ENCODE measurements at places on chromosomes 3 and 15. TPM values are rescaled to one million over a fixed set of nuclear protein-coding genes. Genes with fewer than 3 reads are reported as not detected.
A peak's percentile ranks its signal among the peaks of the same experiment; 100 is the strongest.

Gene RPS27L
- 158 TPM for total RNA-seq

Gene ACAP2
- total RNA-seq, result 55.7 TPM

Gene WDR93
- not detected for total RNA-seq

Gene CISH
- 307 TPM for total RNA-seq

Gene GRM7
- not detected for total RNA-seq

Gene ANKRD28
- total RNA-seq, result 35.3 TPM

Gene SLC22A13
- total RNA-seq, result 0.31 TPM

Gene TMCO5A
- not detected for total RNA-seq

Gene NXPE3
- total RNA-seq, result 20.9 TPM

Gene LINGO1
- not detected for total RNA-seq

Gene IQGAP1
- total RNA-seq, result 155 TPM

Gene COL8A1
- not detected for total RNA-seq

Gene PIK3CB
- 13.4 TPM for total RNA-seq

Gene RGMA
- not detected for total RNA-seq

DNA sequence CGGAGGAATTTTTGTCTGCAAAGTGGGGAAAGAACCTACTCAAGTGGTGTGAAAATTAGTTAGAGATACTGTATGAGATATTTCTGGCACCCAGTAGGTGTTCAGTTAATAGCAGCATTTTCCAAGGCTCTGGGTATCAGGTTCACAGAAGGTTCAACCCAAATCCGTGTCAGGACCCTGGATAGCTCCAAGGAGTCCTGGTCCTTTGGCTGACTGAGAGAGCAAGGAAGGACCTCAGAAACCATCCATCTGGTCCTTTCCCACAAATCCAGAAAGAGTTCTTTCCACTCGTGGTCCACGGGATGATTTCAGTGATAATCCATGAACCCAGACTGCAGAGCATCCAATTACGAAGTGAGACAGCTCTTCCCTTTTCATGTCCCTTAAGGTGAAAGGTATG, 51.4 kb downstream of the SLC6A11 start:
- no peak overlapping the region for H3K4me3 ChIP-seq
- no peaks in the 10 kb centered on the region for H3K36me3 ChIP-seq
- H3K4me1 ChIP-seq, result no peaks in the 10 kb centered on the region
- no peak overlapping the region for H3K27ac ChIP-seq
- DNase-seq, result peak; percentile 4

DNA sequence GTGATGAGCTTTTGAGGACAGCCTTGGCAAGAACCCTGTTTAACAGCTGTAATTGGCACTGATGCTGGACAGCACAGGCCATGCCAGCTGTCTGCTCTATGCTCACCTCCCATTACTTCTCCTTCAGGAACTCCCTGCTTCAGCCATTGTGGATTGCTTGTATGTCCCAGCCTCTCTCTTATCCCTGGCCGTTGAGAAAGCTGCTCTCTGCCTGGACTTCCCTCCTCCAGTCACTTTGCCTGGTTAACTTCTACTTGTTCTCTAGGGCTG, 444.5 kb downstream of the EPHB1 start:
- no peak overlapping the region for H3K4me3 ChIP-seq
- no peaks in the 10 kb centered on the region for H3K36me3 ChIP-seq
- DNase-seq, result no peak

GRCh38 chr3:178437236-178437635, 99.0 kb upstream of the KCNMB2 start:
- no peaks in the 10 kb centered on the region for H3K4me1 ChIP-seq
- no peaks in the 10 kb centered on the region for H3K36me3 ChIP-seq
- H3K27me3 ChIP-seq, result peaks cover 2% of the 10 kb centered on the region
- DNase-seq, result no peak

DNA sequence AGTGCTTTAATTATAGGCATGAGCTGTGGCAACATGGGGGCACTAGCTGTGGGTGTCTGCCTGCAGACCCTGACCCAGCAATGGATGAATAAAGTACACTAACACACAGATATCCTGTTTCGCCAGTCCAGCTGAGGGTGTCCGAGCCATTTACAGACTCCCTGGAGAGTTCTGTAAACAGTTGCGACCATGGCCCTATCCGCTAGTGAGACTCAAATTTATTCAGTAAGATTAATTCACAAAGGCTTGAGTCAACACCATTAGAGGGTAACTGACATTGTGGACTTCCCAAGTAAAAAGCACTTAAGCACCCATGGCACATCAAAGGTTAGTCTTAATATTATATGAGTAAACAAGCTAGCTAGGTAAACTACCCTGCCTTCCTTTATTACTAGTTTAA, 161.6 kb downstream of the TBL1XR1 start:
- H3K27ac ChIP-seq, result no peak overlapping the region
- no peaks in the 10 kb centered on the region for H3K27me3 ChIP-seq
- DNase-seq, result no peak

- H3K27ac ChIP-seq, result no peak overlapping the region
- H3K4me1 ChIP-seq, result no peaks in the 10 kb centered on the region
- no peaks in the 10 kb centered on the region for H3K36me3 ChIP-seq
- DNase-seq, result no peak
Observed at GRCh38 chr15:77667338-77668234, 34.9 kb upstream of the LINGO1 start.

GRCh38 chr3:43998836-43999727, 242.6 kb upstream of the TOPAZ1 start:
- peak; percentile 19 for DNase-seq
- H3K36me3 ChIP-seq, result peaks cover 3% of the 10 kb centered on the region
- peaks cover 38% of the 10 kb centered on the region for H3K4me1 ChIP-seq
- peaks cover 68% of the 10 kb centered on the region for H3K27me3 ChIP-seq
- peak overlapping the region; percentile 45 for H3K4me3 ChIP-seq

GRCh38 chr15:84666373-84666772, 8.4 kb upstream of the NMB start:
- peak overlapping the region; percentile 63 for H3K27ac ChIP-seq
- no peaks in the 10 kb centered on the region for H3K27me3 ChIP-seq
- no peak overlapping the region for H3K4me3 ChIP-seq

- no peaks in the 10 kb centered on the region for H3K36me3 ChIP-seq
- no peak overlapping the region for H3K27ac ChIP-seq
- no peak for DNase-seq
Observed at GRCh38 chr3:125605756-125606155, 10.5 kb upstream of the OSBPL11 start.

- H3K4me1 ChIP-seq, result peaks cover 4% of the 10 kb centered on the region
- no peak overlapping the region for H3K27ac ChIP-seq
- H3K4me3 ChIP-seq, result no peak overlapping the region
- no peak for DNase-seq
Observed at GRCh38 chr3:4322635-4323034, 19.5 kb downstream of the SETMAR start.

DNA sequence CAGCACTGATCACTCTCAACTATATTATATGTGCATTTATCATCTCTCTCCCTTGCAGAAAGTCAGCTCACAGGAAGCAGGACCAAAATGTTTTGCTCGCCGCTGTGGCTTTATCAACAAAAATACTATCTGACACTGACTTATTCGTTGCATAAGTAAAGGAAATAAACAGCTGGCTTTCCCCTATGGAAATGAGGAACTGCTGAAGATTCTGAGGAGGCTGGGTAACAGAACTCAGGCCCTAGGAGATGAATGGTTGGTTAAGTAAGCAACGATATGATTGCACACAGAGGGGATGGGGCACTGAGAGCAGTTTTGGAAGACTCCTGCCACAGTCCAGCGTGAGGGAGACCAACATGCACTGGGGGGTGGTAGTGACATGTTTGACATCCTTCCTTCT, 181.1 kb downstream of the STT3B start:
- no peaks in the 10 kb centered on the region for H3K4me1 ChIP-seq
- no peaks in the 10 kb centered on the region for H3K27me3 ChIP-seq
- no peak overlapping the region for H3K4me3 ChIP-seq
- no peak for DNase-seq
- H3K27ac ChIP-seq, result no peak overlapping the region

DNA sequence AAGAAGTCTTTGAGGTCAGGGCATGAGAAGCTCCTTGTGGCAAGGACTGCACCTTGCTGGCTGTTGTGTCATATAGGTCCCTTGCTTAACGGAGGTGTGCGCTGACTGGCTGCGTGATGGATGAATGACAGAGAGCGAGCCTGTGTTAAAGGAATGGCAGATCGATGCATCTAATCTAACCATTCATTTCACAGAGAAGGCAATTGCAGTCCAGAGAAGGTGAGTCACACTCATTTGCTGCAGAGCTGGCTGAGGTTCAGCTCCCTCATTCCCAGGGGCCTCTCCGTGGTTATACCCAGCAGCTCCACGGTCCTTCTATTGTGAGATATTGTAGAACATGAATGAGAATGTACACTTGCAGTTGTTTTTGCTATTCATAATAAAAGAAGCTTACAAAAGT, 289.3 kb downstream of the EPHB1 start:
- no peak overlapping the region for H3K27ac ChIP-seq
- no peaks in the 10 kb centered on the region for H3K4me1 ChIP-seq
- no peaks in the 10 kb centered on the region for H3K36me3 ChIP-seq
- H3K27me3 ChIP-seq, result no peaks in the 10 kb centered on the region
- no peak for DNase-seq
- H3K4me3 ChIP-seq, result no peak overlapping the region

DNA sequence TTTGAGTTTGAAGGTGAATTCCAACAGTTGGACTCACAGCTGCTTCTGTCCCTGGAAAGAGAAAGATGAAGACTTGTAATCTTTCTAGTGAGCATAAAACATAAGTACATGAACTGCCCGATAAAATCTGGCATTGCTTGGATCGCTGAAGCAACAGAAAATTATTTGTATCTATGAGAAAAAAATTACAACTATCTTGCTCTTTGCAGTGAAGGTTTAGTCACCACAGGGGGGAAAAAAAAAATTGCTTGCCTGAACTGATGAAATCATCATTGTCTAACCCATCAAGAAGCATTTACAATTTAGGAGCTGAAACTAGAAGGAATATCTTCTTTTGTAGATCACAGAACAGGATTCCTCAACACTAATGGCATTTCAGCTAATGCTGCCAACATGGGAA, 20.0 kb downstream of the TMEM207 start:
- peaks cover 2% of the 10 kb centered on the region for H3K4me1 ChIP-seq
- H3K27ac ChIP-seq, result no peak overlapping the region
- no peaks in the 10 kb centered on the region for H3K36me3 ChIP-seq

- H3K36me3 ChIP-seq, result peaks cover 19% of the 10 kb centered on the region
- DNase-seq, result peak; percentile 51
- peaks cover 40% of the 10 kb centered on the region for H3K4me1 ChIP-seq
- H3K27ac ChIP-seq, result peak overlapping the region; percentile 94
- no peaks in the 10 kb centered on the region for H3K27me3 ChIP-seq
Observed at GRCh38 chr15:64430000-64430735, 30.2 kb upstream of the ZNF609 start.

- H3K4me1 ChIP-seq, result no peaks in the 10 kb centered on the region
- H3K36me3 ChIP-seq, result no peaks in the 10 kb centered on the region
- no peak overlapping the region for H3K27ac ChIP-seq
- H3K27me3 ChIP-seq, result no peaks in the 10 kb centered on the region
Observed at GRCh38 chr3:84904816-84905555, 53.8 kb upstream of the CADM2 start.

- no peak for DNase-seq
- H3K4me1 ChIP-seq, result no peaks in the 10 kb centered on the region
- H3K27ac ChIP-seq, result no peak overlapping the region
- H3K27me3 ChIP-seq, result peaks cover 5% of the 10 kb centered on the region
- no peaks in the 10 kb centered on the region for H3K36me3 ChIP-seq
Observed at GRCh38 chr3:41050144-41050543, 149.2 kb upstream of the CTNNB1 start.

DNA sequence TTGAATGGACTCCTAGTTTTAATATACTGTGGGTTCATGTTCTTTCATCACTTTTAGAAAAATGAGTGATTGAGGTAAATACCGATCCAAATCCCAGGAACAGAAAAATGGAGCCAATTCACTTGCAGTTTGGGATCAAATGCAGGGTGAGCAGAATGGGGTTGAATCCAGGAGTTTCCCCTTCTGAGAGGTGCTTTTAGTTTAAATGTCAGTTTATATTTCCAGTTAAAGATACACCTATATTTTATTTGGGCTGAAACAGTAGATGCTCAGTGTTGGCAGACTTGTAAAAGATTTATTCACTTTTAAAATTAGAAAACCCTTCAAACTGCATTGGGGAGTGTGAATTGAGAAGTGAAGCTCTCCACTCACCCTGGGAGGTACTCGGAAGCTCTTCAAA, 2.6 kb downstream of the TRIM71 start:
- DNase-seq, result no peak
- H3K27ac ChIP-seq, result no peak overlapping the region

- peak; percentile 42 for DNase-seq
- H3K27me3 ChIP-seq, result peaks cover 1% of the 10 kb centered on the region
- H3K4me1 ChIP-seq, result peaks cover 48% of the 10 kb centered on the region
- peak overlapping the region; percentile 93 for H3K27ac ChIP-seq
- no peaks in the 10 kb centered on the region for H3K36me3 ChIP-seq
Observed at GRCh38 chr15:50261981-50262380, 3.5 kb downstream of the HDC start.

GRCh38 chr15:31001702-31002101, 10.3 kb upstream of the MTMR10 start:
- H3K27me3 ChIP-seq, result peaks cover 4% of the 10 kb centered on the region
- no peaks in the 10 kb centered on the region for H3K36me3 ChIP-seq
- H3K4me1 ChIP-seq, result peaks cover 13% of the 10 kb centered on the region

- H3K4me1 ChIP-seq, result peaks cover 16% of the 10 kb centered on the region
- H3K36me3 ChIP-seq, result no peaks in the 10 kb centered on the region
- no peaks in the 10 kb centered on the region for H3K27me3 ChIP-seq
Observed at GRCh38 chr3:107959550-107960154, 131.2 kb downstream of the CD47 start.

- no peak overlapping the region for H3K27ac ChIP-seq
- no peak for DNase-seq
- no peak overlapping the region for H3K4me3 ChIP-seq
- H3K4me1 ChIP-seq, result peaks cover 7% of the 10 kb centered on the region
Observed at GRCh38 chr15:72033711-72034110, 84.2 kb downstream of the MYO9A start.

DNA sequence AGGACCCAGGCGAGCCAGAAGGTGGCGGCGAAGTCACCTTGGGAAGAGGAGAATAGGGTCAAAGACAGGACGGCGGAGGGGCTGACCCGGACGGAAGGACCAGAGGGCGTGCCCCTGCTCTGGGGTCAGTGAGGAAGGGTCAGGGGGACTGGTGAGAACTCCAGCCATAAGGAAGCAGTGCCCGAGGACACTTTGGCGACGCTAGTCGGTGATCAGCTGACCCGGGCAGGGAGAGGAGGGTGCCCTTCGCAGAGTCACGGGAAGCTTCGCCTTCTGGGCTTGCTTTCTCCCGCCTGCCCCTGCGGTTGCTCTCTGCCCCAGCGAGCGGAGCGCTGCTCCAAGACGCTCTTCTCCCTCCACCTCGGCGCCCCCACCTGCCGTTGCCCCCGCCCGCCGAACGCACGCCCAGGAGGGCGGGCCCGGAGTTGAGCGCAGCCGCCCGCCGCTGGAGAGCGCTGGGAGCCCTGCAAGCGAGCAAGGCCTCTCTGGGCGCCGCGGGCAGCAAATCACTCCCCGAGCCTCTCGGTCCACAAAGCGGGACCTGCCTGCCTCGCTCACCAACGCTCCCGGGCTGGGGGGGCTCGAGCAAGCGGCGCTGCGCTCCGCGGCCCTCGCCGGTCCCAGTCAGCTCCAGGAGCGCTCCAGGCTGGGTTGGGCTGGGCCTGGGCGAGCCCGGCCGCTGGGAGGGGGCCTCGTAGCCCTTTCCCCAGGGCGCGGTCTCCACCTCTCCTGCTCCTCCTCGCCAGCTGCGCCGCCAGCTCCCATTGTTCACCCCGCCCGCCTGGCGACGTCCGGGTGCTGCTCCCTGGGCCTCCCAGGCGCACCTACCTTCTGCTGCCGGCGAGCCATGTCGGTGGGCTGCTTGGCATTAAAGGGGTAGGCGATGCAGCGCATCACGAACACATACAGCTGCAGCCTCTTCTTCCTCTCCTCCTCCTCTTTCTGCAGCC, 1.2 kb downstream of the CADPS start:
- H3K36me3 ChIP-seq, result peaks cover 3% of the 10 kb centered on the region
- H3K4me3 ChIP-seq, result no peak overlapping the region
- DNase-seq, result no peak
- no peaks in the 10 kb centered on the region for H3K4me1 ChIP-seq
- H3K27ac ChIP-seq, result no peak overlapping the region

Data from activated CD8-positive, alpha-beta T cell treated with anti-CD3 and anti-CD28 coated beads for 36 hours (primary cell).